ENCODE measurements at places on chromosomes 7 and 10.

DNA sequence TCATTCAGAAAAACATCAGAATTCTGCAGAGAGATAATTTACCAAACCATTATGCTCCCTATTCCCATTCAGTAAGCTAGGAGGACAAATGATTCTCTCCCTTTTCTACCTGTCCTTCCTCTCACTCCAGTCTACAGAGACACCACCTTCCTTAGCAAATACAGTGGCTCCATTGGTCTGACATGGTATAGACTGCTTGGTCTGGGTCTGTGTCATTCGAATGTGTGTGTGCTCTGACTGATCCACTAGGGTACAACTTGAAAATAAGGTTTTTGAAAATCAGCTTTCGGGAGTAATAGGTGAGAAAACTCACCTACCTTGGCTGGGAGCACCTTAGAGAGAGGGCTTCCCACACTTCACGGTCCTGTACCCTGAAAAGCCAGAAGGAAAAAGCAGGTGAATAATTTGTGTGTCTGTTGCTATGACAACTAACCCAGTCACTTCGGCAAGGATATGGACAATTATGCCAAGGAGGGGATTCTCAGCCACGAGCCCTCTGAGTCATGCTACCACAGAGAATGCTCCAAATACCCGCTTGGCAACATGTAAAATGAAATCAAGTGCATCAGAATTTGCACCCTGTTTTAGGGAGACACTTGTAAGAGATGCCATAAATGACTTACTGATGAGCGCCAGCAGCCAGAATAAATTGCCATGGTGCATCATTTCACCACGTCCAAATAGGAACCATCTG is 114.5 kb upstream of the PRKCQ start:
- peak; percentile 68 for DNase-seq

DNA sequence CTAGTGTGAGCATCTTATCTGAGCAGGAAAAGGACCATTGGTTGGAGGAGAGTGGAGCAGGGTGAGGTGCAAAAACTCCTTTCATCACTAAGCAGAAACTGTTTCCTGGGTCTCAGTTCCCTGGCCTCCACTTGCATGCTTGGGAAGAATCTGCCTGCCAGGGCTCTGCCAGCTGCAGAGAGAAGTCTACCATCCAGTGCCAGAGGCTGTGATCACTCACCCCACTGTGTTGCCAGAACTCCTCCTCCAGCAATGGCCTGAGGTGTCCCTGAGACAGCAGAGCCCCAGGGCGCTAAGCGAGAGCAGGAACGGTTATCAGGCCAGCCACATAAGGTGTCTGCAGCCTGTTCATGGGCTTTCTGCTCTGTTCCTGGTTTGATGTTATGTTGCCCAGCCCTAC is 991.4 kb downstream of the CCSER2 start:
- no peak for DNase-seq

- DNase-seq, result no peak
Observed at GRCh38 chr10:62769574-62770242, 34.8 kb upstream of the ADO start.

- no peak for DNase-seq
Observed at GRCh38 chr7:98244871-98245270, 7.2 kb downstream of the TECPR1 start.

DNA sequence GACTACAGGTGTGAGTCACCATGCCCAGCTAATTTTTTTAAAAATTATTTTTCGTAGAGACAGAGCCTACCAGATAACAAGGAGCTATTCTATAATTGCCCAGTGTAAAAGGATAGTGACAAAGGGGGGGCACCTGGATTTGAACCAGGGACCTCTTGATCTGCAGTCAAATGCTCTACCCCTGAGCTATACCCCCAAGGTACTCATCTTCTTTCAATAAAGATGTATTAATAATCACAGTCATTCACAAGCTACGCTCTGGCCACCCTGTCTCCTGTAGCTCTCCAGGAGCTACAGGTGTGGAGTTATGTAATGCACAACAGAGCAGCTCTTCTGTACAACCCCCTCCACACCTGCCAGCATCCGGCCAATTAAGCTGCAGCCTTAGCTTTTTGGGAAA is 83.5 kb downstream of the ZNF777 start:
- DNase-seq, result no peak

DNA sequence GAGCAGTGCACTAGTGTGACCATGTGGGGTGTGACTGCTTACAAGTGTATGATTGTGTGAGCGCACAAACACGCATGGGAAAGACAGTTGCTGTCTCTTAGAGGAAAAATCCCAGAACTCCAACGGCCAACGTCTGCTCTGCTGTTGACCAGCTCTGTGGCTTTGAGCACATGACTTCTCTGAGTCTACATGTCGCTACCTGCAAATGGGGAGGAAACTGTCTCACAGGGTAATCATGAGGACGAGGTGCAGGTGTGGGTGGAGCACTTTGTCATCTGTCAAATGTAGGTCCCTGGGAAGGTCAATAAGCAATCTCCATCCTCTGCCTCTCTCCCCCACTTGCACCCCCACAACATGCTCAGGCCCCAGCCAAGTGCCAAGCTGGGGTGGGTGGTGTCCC is 31.2 kb upstream of the TLX1 start:
- DNase-seq, result no peak

- no peak for DNase-seq
Observed at GRCh38 chr7:48307041-48307714, 135.9 kb downstream of the ABCA13 start.
